Fibroblast of skin of right biceps (primary cell): ENCODE measurements at places on chromosomes 3 and 15.

DNA sequence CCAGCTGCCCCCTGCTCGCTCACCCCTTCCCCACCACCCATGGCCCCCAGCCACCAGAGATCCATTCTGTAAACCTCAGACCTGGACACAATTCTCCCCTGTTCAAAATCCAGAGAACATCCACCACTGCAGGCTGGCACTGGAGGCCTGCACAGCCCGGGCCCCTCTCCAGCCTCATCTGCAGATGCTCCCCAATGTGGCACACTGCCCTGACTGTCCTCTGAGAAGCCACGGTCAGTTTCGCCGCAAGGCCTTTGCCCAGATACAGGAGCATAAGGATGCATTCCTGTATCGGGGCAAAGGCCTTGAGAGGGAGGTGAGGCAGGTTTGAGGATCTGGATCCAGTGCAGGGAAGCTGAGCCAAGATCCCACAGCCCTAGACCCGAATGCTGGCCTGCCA, 175.4 kb upstream of the LINGO1 start:
- no peak for DNase-seq

- no peak for DNase-seq
Measured at GRCh38 chr3:23885210-23885609, 31.6 kb downstream of the NKIRAS1 start.

- peak; percentile 46 for DNase-seq
Measured at GRCh38 chr3:139534992-139535879, 4.3 kb downstream of the RBP1 start.

GRCh38 chr3:30231277-30232141, 374.9 kb upstream of the TGFBR2 start:
- no peak for DNase-seq

GRCh38 chr3:111745786-111746185, 113.3 kb upstream of the PHLDB2 start:
- no peak for DNase-seq

- DNase-seq, result peak; percentile 94
Measured at GRCh38 chr3:130963878-130964277, 62.7 kb downstream of the ASTE1 start.

GRCh38 chr3:13002398-13003124, 70.7 kb downstream of the IQSEC1 start:
- DNase-seq, result no peak

DNA sequence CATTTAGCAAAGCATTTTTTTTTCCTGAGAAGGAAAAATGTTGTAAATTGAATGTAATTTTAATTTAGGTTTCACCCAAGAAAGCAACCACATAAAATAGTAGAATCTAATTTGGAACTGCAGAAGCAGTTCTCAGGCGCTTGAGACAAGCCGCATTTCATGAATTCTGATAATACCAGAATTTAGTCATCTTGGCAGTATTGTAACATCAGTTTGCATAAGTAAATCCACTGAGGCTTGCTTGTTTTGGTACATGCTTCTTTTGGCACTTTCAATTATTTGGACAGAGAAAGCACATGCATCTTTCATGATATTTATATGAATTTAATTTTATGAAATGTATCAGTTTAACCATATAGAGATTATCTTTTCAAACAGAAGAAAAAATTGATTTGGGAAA, 389.7 kb upstream of the ROBO1 start:
- DNase-seq, result no peak

- no peak for DNase-seq
Measured at GRCh38 chr15:36841193-36841592, 259.2 kb downstream of the MEIS2 start.

DNA sequence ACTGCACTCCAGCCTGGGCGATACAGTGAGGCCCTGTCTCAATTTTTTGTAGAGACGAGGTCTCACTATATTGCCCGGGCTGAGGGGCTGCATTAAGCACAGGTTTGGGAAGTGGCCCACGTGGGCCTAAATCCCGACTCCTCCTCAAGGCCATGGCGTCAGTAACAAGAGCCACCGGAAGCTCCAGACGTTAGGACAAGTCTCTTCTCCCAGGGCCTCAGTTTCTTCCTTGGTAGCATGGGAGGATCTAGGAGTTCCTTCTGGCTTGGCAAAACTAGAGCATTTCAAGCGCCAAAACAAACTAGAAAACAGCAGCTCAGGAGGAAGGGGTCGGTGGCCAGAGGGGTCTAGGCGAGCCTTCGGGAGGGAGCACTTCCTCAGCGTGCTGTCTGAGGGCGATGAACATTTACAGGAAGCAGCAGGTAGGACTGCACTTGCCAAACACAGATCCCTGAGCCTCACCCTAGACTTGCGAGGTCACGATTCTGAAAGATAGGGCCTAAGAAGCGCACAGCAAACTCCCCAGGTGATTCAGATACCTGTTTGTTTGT, 536 bp downstream of the SNAPC5 start:
- no peak for DNase-seq

- DNase-seq, result no peak
Measured at GRCh38 chr3:171615686-171616085, 155.5 kb upstream of the TNIK start.

- DNase-seq, result no peak
Measured at GRCh38 chr15:101244889-101245668, 6.8 kb downstream of the CHSY1 start.

DNA sequence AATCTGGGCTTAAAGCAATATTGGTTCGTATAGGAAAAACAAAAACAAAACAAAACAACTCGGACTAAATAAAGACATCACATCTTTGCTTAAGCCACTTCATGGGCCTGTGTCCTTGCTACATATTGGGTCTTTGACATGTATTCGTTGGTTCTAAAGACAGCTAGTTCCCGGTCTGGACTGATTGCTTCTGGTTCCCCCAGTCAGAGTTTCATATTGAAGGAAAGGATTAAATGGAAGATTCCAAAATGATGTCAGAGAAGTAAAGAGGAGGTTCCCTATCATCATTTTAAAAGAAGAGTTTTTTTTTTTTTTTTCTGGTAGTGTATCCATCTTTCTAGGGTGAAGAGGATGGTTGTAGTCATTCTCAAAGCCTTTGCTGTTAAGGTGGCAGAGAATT, 2.3 kb downstream of the OXSR1 start:
- no peak for DNase-seq

DNA sequence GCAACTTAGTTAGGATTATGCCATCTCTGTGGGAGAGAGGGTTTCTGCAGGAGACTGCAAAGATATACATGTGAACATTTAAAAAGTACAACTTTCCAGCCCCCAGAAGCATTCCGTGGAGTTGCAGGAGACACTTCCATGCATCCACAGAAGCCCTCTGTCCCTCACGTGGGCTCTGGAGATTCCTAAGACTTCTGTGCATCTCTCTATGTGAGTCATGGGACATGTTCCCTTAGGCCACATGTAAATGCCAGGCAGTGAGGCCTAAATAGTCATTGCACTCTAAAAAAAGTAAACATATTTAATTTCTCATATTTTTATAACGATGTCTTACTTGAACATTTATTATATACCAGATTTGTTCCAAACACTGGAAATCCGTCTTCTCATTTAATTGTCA, 126.5 kb upstream of the ROPN1 start:
- peak; percentile 74 for DNase-seq

GRCh38 chr15:38479756-38480155, 25.8 kb downstream of the FAM98B start:
- DNase-seq, result no peak

GRCh38 chr15:59191855-59192237, 14.8 kb upstream of the LDHAL6B start:
- DNase-seq, result peak; percentile 96

GRCh38 chr3:172643506-172644179, 67.2 kb downstream of the NCEH1 start:
- DNase-seq, result no peak

- DNase-seq, result no peak
Measured at GRCh38 chr15:67906382-67906781, 66.5 kb upstream of the RNU6-1 start.

DNA sequence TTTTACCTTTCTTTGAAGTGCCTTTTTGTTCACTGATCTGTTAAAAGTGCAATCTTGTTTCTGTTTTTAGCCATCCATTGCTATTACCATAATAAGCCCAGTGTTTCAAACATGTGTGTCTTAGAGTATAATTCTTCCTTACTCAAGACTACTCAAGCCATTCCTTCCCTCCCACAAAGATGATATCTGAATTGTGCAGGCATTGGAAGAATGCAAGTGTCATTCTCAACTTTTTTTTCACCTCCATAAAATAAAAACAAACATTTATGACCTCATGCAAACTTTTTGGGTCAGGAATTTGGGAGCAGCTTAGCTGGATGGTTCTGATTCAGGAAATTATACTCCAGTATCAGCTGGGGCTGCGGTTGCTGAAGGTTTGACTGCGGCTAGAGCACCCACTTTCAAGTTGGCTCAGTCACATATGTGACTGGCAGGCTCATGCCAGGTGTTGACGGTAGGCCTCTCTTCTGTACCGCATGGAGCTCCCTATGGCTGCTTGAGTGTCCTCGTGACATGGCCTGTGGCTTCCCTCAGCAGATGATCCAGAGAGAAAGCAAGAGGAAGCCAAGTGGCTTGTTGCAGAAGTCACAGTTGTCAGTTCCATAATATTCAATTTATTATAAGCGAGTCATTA, 490.8 kb downstream of the CNTN4 start:
- DNase-seq, result no peak

- DNase-seq, result no peak
Measured at GRCh38 chr3:123778991-123779622, 105.0 kb downstream of the MYLK start.

DNA sequence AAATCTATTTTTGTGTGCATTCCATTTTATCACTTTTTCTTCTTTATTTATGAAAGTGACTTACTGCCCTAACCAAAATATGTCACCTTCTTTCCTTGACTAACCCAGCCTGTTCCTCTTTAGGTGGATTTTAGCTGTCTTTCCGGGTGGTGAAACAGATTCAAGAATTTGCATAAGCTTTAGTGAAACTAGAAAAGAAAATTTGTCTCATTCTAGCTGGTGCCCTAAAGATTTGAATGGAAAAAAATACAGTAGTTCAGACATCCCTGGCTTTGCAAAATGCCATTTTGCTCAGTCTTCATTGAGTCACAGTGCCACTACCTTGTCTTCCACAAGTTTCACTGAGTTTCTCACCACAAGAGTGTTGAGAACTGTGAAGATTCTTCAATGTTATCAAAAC, 28.2 kb upstream of the CCDC50 start:
- no peak for DNase-seq

DNA sequence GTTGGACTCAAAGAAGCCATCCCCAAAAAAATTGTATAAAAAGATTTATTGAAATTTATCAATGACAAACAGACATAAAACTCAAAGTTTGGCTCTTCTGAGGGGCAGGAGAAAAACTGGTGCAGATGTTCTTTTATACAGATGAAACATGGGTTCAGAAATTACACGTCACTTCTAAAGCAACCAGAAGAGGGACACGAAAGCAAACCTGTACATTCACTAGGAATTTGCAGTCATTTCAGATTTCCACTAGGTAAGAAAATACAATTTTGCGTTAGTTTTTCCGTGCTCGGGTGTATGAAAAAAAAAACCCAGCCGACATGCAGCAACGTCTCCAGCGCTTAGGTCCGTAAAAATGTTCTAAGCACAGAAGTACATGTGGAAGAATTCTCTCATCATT, 41.8 kb downstream of the ANP32A start:
- DNase-seq, result no peak

DNA sequence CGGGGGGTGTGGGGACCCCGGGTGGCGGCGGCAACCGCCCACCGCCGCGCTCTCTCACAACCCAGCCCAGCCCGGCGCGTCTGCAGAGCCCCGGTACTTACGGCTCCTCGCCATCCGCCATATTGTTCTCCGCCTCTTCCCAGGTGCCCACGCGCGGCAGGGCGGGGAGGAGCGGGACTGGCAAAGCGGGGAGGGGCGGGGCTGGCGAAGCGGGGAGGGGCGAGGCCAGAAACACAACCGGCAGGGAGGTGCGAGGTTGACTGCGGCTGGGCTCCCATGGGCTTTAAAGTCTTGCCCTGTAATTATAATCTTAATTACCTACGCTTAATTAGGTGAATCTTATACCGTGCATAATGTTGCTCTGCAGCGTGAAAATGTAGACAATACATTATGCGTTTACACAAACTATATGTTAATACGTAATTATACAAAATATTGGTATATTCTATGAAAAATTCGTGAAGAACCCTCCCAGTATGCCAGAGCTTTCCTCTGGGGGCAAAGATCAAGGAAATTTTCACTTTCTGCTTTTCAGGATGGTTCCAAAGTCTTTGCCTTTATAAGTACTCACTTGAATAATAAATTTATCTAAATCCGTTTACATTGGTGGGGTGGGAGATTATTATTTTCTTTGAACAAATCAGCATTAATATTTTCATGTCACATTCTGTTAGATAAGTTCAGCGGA, at the start of gene UBA3:
TSS of gene UBA3 (minus strand) at position 133 of the 688 bp plus-strand sequence. CDS start at position 121, 12 bp downstream.
- peak; percentile 87 for DNase-seq

DNA sequence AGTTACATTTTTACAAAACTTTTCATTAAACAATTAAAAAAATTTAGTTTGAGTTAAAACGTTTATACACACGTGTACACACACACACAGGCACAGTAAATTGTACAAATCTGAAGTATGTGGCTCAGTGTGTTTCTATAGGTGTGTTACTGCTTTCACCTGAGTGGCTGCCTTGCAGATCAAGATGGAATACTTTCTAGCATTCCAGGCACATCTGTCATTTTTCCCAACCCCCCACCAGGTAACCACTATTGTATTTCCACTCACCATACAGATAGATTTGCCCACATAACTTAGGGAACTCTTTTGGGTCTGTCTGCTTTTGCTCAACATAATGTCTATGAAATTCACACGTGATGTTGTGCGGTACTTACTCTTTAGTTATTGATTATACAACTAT, 141.1 kb downstream of the PTPRG start:
- DNase-seq, result no peak

DNA sequence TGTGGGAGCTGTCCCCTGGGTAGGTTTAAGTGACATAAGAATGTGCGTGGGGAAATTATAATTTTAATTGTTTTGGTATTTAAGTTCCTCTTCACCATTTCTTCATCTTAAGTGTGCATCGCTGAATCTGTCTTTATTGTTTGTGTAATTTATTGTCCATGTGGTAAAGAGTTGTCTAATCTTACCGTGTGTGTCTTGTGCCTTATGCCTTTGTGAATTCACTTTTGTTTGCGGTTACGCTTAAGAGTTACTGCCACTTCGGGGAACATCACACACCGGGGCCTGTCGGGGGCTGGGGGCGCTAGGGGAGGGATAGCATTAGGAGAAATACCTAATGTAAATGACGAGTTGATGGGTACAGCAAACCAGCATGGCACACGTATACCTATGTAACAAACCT, 767 bp downstream of the WDR48 start:
- no peak for DNase-seq

DNA sequence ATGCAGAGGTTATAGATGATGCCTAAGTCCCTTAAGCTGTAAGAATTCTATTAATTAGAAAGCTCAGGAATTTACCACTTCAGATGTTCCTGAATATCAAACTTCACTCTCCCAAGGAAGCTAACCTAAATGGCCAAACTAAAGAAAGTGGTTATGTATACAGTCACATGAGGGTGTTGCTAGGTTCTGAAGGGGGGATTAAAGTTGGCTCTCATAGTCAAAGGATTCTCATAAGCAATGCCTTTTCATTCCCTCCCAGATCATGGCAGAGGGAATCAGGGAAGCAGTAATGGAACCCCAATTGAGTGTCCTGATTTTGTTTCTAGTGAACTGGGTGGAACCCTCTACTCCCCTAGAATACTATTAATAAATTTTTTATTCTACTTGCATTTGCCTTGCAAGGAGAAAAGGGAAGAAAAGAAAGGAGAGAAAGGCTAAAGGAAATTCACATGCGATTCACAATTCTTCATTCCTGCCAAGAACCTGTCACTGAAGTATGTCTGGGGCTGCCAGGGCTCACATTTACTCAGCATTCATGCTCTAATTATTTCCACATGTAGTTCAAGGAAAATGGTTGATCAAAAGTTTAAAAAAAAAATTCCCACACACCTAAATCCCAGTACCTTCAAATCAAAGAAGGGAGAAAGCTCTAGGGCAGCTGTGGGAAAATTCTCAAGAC, 25.1 kb downstream of the FSTL1 start:
- peak; percentile 96 for DNase-seq
